ENCODE measurements at places on chromosomes 11 and 22. TPM values are rescaled to one million over a fixed set of nuclear protein-coding genes. Genes with fewer than 3 reads are reported as not detected.
A peak's percentile ranks its signal among the peaks of the same experiment; 100 is the strongest.

Gene GRIK4
- total RNA-seq = 2.2 TPM

Gene TRIM49
- not detected for total RNA-seq

Gene APLP2
- 322 TPM for total RNA-seq

Gene APOBEC3G
- 2.6 TPM for total RNA-seq

DNA sequence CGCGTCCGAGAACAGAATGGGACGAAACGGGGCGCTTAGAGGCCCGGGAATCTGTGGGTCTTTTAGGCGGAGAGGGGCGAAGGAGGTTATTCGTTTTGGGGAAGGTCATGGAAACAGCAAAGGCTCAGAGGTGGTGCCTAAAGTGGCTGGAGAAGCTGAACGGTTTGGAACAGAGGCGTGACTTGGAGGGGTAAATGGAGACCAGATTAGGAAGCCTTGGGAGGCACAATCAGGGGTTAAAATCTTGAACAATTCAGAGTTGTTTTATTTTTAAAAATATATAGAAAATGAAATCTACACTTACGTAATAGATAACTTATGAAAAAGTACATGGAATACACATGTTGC lies 247 bp upstream of the PLAAT5 start:
- DNase-seq = no peak

GRCh38 chr11:75450826-75451821 lies 18.1 kb upstream of the KLHL35 start:
- DNase-seq = peak; percentile 89

DNA sequence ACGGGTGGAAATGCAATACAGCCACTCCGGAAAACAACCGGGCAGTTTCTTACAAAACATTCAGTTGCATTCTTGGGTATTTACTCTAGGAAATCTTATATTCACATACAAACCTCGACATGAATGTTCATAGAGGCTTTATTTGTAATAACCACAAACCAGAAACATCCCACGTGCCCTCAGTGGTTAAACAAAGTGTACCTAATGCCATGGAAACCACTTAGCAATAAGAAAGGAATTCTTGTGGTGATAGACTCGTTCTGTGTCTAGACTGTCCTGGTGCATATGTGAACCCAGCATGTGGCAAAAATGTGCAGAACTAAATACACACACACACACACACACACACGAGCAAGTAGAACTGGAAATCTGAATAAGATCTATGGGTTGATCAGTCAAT lies 1073.3 kb downstream of the TBC1D22A start:
- DNase-seq = no peak

DNA sequence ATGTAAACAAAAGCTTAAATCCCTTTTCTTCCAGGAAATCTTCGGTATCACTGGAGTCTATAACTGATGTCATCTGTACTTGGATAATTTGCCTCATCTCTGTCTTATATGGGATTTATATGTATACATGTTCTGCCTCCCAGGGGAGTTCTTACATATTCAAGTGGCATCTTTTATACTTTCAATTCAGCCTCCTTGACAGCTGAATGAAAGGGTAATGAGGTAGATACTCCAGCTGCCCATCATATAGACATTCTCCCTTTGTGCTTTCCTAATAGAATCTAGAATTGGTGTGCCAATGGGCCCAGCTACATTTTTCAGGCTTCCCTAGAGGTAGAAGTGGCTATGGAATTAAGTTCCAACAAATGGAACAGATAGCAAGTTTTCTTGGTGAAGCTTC lies 223.8 kb downstream of the LRRC4C start:
- DNase-seq = no peak

DNA sequence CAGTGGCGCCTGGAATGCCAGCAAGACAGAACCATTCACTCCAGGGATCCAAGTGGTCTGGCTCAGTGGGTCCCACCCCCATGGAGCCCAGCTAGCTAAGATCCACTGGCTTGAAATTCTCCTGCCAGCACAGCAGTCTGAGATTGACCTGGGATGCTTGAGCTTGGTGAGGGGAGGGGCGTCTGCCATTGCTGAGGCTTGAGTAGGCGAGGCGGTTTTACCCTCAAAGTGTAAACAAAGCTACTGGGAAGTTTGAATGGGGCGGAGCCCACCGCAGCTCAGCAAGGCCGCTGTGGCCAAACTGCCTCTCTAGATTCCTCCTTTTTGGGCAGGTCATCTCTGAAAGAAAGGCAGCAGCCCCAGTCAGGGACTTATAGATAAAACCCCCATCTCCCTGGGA lies 125.7 kb upstream of the DDI1 start:
- DNase-seq = peak; percentile 4

DNA sequence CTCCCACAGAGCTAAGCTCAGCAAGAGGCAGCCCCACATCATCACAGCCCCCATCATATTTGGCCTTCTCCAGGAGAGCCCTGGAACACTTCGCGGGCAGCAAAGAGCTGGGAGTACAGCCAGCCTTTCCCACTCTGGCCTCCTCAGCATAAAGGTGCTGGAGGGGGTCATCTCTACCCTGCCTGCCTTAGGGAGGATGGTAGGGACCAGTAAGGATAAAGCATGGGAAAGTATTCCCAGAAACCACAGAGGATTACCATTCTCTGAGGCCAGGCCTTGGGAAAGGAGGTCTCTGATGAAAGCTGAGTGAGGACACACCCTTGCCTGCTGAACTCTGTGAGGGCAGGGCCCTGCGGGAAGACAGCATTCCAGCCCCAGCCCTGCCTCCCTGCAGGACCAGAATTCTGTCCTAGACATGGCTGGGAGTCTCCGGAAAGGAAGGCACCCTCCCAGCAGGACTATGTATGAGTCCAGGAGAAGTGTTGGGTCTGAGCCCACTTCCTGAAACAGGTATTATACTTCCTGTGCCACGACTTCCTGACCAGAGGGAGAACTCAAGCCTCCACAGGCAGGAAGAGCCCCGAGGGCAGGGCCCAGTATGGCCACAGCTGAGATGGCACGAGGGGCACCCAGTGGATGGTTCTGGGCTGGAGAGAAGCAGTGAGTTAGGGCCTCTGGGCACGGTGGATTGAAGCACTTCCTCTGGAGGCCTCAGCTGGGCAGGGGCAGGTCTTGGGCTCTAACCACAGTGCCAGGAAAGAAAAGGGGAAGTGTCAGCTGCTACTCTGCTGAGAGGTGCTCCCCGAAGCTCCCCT lies 12.9 kb upstream of the CASTOR1 start:
- no peak for DNase-seq

All from GM23338 (cell line).